ENCODE measurements at places on chromosomes 5 and 9. TPM values are rescaled to one million over a fixed set of nuclear protein-coding genes. Genes with fewer than 3 reads are reported as not detected.

DNA sequence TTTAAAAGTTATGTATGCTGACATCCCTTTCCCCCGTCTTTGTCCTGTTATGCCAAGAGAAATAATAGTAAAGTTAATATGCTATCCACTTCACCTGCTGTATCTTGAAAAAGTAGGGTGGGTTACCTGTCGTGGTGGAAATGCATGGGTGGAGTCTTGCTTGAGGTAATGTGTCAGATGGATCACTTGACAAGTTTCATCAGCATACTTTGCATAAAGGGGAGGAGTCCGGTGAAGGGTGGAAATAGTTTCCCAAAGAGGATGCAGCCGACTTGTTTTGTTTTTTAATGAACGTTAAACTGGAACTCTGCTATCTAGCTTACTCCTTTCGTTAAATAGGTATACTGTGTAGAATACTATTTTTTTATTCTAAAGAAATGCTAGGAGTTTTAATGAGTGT lies 9.0 kb upstream of the DMRT3 start:
- H3K36me3 ChIP-seq = no peaks in the 10 kb centered on the region
- DNase-seq = peak; percentile 44
- H3K27ac ChIP-seq = no peak overlapping the region
- H3K27me3 ChIP-seq = peaks cover 40% of the 10 kb centered on the region

DNA sequence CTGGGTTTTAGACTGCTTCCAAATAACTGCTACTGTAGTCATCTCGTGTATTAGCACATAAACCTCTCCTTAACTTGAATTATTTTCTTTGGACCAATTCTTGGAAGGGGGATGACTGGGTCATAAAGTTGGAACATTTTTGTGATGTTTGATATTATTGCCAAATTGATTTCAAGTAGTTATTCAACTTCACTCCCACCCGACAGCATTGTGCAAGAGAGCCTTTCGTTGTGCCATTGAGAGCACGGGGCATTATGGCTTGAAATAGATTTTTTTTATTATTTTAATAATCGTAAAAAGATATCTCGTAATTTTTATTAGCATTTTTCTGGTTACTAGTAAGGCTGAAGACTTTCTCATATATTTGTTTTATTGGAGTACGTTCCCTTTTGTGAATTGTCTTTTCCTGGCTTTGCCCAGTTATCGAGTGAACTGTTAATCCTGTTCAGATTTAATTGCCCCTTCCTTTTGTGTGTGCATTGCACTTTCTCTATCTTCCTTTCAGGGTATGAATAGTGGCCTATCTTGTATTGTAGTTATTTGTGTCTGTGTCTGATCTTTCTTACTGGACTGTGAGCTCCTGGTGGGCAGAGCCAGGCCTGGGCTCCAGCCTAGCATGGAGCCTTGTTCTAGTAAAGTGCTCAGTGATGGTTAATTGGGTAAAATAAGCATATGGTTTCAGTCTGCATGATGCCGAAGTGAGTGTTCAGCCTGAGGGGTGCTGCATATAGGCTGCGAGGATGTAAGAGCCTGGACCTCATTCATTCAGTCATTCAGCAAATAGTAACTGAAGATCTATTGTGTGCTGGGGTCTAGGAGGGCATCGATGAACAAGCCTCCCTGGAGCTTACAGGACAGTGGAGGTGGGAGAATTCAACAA lies 93.5 kb upstream of the SHB start:
- no peak for DNase-seq
- H3K36me3 ChIP-seq = no peaks in the 10 kb centered on the region
- no peak overlapping the region for H3K4me3 ChIP-seq
- no peak overlapping the region for H3K27ac ChIP-seq
- H3K4me1 ChIP-seq = no peaks in the 10 kb centered on the region

- H3K27me3 ChIP-seq = no peaks in the 10 kb centered on the region
- DNase-seq = no peak
- no peak overlapping the region for H3K27ac ChIP-seq
- H3K4me1 ChIP-seq = peaks cover 3% of the 10 kb centered on the region
Measured at GRCh38 chr9:94921092-94921471, 194.6 kb downstream of the AOPEP start.

LHX2 gene
- not detected for total RNA-seq

GRCh38 chr5:151052836-151053235 lies 28.0 kb downstream of the TNIP1 start:
- H3K4me1 ChIP-seq = no peaks in the 10 kb centered on the region
- DNase-seq = no peak
- no peaks in the 10 kb centered on the region for H3K36me3 ChIP-seq
- no peaks in the 10 kb centered on the region for H3K27me3 ChIP-seq

DNA sequence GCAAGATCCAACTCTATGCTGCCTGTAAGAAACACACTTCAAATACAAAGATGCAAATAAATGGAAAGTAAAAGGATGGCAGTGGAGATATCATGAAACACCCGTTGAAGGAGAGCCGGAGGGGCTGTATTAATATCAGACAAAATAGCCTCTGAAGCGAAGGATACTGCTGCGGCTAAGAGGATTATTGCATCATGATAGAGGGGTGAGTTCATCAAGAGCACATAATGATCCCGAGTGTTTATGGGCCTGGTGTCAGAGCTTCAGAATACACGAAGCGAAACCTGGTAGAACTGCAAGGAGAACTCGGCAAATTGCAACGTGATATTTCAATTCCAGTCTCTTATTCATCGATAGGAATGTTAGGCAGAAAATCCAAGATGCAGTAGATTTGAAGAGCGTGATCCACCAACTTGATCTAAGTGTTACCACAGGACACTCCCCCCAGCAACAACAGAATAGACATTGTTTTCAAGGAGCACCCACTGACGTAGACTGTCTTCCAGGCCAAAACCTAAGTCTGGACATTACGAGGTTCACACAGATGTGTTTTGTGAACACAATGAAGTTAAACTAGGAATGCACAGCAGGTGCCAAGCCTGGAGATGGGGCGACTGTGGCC lies 27.7 kb upstream of the QSOX2 start:
- no peaks in the 10 kb centered on the region for H3K4me1 ChIP-seq
- no peak overlapping the region for H3K4me3 ChIP-seq
- H3K27me3 ChIP-seq = no peaks in the 10 kb centered on the region
- no peak for DNase-seq

- H3K4me3 ChIP-seq = no peak overlapping the region
- no peak overlapping the region for H3K27ac ChIP-seq
- H3K27me3 ChIP-seq = no peaks in the 10 kb centered on the region
- H3K36me3 ChIP-seq = no peaks in the 10 kb centered on the region
Measured at GRCh38 chr9:8800196-8800595, 1000.6 kb upstream of the DMAC1 start.

- no peak overlapping the region for H3K27ac ChIP-seq
- no peaks in the 10 kb centered on the region for H3K4me1 ChIP-seq
- H3K27me3 ChIP-seq = no peaks in the 10 kb centered on the region
Measured at GRCh38 chr9:91572044-91572443, 148.4 kb upstream of the NFIL3 start.

GRCh38 chr9:21528123-21528808 lies 46.2 kb upstream of the IFNE start:
- H3K4me1 ChIP-seq = no peaks in the 10 kb centered on the region
- no peak overlapping the region for H3K4me3 ChIP-seq
- peaks cover 18% of the 10 kb centered on the region for H3K36me3 ChIP-seq
- no peaks in the 10 kb centered on the region for H3K27me3 ChIP-seq
- no peak overlapping the region for H3K27ac ChIP-seq

GRCh38 chr9:114655689-114656088 lies 1.9 kb downstream of the TEX53 start:
- no peak overlapping the region for H3K27ac ChIP-seq
- no peak overlapping the region for H3K4me3 ChIP-seq
- no peaks in the 10 kb centered on the region for H3K27me3 ChIP-seq
- DNase-seq = no peak
- no peaks in the 10 kb centered on the region for H3K4me1 ChIP-seq
- no peaks in the 10 kb centered on the region for H3K36me3 ChIP-seq

DNA sequence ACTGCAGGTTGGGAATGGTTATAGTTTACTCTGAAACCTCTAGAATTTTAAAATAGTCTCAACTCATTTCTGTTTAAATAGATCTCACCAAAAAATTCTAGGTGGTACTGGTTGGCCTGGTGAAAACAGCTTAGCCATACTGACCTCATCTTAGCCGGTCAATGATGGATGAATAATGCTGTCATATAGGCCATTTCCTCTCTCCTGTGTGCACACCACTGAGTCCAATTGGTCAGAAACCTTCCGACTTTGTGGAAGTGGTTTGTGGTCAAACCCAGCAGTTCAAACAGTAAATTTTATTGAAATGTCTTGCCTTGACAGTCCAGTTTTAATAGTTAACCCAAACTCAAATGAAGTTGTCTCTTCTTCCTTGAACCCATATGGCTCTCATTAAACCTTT lies 98.6 kb downstream of the GIN1 start:
- H3K4me1 ChIP-seq = no peaks in the 10 kb centered on the region
- H3K36me3 ChIP-seq = no peaks in the 10 kb centered on the region
- no peak overlapping the region for H3K4me3 ChIP-seq

GRCh38 chr9:74951725-74952151 lies 974 bp downstream of the C9orf40 start:
- H3K27me3 ChIP-seq = no peaks in the 10 kb centered on the region
- DNase-seq = peak; percentile 46
- H3K36me3 ChIP-seq = no peaks in the 10 kb centered on the region
- H3K4me1 ChIP-seq = no peaks in the 10 kb centered on the region
- H3K27ac ChIP-seq = no peak overlapping the region
- H3K4me3 ChIP-seq = peak overlapping the region; percentile 98

DNA sequence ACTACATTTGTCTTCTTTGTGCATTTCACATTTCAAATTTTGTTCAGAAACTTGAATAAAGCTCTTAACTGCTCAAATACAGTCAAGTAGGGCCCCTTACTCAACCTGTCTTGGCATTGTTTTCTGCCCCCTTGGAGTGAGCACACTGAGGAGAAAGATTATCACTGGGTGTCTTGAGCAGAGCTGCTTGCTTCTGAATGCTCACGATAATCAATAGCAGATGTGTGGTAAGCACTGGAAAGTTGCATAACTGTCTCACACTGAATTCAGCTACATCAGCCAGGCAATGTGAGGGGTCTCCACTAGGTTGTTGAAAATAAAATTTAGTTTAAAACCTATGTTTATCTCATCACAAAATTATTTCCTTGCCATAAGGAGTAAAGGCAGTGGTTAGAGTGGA lies 7.8 kb upstream of the TNFAIP8 start:
- no peak overlapping the region for H3K4me3 ChIP-seq
- DNase-seq = no peak
- no peak overlapping the region for H3K27ac ChIP-seq
- no peaks in the 10 kb centered on the region for H3K27me3 ChIP-seq
- H3K36me3 ChIP-seq = no peaks in the 10 kb centered on the region

DNA sequence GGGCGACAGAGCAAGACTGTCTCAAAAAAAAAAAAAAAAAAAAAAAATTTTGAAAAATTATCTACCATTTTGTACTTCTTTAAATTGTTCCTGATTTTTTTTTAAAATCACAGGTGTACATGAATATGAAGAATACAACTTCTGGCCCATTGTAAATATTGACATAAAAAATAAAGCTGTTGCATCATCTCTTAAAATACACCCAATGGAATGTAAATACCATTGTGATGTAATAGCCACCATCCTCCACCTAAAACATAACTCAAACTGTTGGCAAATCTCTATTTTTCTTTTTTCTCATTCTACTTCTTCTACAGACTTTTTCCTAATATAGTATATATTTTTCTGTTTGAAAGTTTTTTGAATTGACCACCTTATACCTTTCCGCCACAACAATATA lies 61.0 kb upstream of the TEX48 start:
- no peaks in the 10 kb centered on the region for H3K4me1 ChIP-seq
- H3K4me3 ChIP-seq = no peak overlapping the region
- H3K36me3 ChIP-seq = no peaks in the 10 kb centered on the region
- H3K27me3 ChIP-seq = no peaks in the 10 kb centered on the region
- DNase-seq = no peak

DNA sequence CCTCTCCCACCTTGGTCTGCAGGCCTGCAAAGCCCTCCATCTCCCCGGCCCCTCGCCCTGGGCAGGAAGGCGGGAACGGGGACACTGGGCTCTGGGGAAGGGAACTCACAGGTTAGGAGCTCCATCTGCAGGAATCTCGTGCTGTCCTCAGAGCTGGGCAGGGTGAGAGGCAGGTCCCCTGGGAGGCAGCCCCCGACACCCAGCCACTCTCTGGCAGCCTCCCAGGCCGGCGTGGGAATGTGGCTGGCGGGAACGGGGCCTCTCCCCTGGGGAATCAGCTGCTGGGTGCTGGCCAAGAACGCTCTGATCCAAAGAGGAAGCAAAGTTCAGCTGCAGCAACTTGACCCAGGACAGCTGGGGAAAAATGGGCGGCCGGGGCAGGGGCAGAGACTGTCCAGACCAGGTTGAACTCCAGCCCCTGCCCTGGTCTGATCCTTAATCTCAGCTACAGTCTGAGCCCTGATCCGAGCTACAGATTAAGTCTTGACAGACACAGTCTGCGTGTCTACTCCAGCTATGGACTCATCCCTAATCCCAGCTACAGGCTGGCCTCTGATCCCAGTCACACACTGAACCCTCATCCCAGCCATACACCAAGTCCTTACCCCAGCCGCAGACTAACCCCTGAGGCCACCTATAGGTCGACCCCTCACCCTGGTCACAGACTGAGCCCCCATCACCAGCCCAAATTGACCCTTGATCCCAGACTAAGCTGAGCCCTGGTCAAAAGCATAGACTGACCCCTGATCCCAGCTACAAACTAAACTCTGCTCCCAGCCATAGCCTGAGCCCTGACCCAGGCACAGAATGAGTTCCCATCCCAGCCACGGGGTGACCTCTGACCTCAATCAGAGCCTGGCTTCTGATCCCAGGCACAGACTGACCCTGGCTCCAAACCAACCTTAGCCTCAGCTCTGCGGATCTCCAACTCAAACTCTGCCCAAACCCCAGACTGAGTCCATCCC lies 37.3 kb upstream of the EGFL7 start:
- no peak overlapping the region for H3K27ac ChIP-seq
- no peak overlapping the region for H3K4me3 ChIP-seq
- H3K4me1 ChIP-seq = no peaks in the 10 kb centered on the region

- H3K4me1 ChIP-seq = no peaks in the 10 kb centered on the region
- H3K27ac ChIP-seq = no peak overlapping the region
- H3K36me3 ChIP-seq = no peaks in the 10 kb centered on the region
Measured at GRCh38 chr9:109568568-109569210, 70.6 kb upstream of the PTPN3 start.

DNA sequence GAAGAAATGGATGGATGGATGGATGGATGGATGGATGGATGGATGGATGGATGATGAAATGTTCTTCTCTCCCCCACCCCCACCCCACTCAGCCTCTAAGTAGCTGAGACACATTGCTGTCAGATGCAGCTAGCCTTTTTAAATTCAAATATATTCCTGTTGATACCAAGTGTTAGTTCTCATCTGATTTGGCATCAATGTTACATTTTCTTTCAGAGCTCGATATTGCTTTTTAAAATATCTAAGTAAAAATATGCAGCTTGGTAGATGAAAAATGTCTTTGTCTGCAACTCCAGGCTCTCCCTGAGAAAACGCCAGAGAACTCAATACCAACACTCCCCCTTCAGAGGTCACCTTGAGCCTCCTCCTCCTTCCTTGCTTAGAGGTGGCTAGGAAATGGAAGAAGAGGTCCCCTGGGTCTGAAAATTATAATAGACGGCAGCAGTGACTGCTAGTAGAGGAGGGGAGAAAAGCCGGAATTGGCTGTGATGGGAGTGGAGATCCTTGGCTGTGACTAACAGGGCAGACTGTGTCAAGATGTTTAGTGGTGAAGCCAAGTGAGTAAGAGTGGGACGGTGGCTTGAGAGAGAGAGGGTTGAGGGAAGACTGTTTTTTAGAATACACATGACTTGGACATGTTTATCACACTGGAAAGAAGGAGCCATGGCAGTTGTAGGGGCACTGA lies 156.0 kb downstream of the ZNF462 start:
- H3K4me1 ChIP-seq = no peaks in the 10 kb centered on the region
- DNase-seq = no peak
- H3K4me3 ChIP-seq = no peak overlapping the region

NNT gene
- 25.2 TPM for total RNA-seq
